ENCODE measurements at places on chromosomes 4 and X.

DNA sequence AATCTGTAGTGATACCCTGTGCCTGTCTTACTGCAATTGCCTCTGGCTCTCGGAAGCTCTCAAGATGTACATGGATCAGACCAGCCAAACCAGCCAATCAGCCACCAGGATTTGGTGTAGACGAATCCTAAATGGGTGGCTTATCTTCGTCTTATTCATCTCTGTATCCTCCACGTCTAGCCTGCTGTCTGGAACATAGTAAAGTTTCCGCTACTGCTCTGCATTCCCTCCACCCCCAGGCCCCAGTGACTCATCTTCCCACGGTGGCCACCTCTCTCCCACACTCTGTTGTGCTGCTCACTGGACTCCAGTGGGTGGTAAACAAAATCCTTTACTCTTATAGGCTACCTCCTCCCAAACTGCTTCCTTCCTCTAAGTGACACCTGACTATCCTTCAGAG is 37.8 kb downstream of the SEPTIN6 start:
- no peak for ATAC-seq

- no peak for ATAC-seq
These were observed 48.4 kb upstream of the PAK3 start for GRCh38 chrX:111047575-111047974.

DNA sequence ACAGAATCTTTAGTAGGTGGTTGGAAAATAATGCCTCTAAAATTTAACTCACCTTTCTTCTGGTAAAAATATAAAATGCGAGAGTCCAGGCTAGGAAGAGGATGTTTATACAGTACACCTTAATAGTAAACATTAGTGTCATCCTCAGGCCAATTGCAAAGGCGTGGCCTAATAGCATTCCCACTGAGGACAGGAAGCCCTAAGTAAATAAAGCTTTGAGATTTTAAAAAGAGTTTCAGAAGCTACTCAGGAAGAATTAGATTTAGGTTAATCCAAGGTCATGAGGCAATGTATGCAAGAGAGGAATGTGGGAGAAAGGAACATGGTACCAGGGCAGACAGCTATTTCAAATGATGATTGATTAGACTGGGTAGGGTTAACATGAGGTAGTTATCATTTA is 49.5 kb downstream of the RPGR start:
- no peak for ATAC-seq

DNA sequence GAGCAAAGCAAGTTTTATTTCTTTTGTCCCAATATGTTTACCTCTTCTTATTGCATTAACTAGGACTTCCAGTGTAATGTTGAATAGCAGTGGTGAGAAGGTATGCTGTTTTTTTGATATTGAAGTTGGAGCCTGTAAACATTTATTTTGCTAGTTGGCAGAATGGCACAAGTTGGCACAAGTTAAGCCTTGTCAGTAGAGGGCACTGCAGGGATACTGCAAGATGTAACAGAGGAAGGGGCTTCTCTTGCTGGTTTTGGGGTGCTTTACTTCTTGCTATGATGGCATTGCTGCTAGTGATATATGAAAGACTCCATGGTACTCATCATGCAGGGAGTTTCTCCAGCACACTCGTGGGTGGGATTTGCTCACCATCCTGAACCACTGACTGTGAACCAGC is 327.3 kb upstream of the ARX start:
- no peak for ATAC-seq

GRCh38 chr4:112416464-112416863 is 99.5 kb downstream of the NEUROG2 start:
- no peak for ATAC-seq

DNA sequence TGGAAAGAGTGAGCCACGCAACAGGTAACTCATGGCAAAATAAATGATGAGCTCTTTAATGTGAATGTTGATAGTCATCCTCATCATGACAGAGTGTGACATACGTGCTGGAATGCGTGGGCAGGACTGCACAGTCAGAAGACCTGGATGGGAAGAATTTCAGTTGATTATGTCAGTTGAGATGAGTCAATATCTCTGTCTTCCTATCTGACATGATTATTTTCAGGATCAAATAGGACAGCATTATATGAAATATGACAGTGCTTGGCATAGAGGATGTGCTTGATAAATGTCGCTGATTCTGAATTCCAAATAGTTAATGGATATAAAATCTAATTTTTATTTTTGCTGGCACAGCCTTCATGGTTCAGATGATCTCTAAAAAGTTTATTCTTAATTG is 95.1 kb downstream of the IL15 start:
- ATAC-seq, result no peak

DNA sequence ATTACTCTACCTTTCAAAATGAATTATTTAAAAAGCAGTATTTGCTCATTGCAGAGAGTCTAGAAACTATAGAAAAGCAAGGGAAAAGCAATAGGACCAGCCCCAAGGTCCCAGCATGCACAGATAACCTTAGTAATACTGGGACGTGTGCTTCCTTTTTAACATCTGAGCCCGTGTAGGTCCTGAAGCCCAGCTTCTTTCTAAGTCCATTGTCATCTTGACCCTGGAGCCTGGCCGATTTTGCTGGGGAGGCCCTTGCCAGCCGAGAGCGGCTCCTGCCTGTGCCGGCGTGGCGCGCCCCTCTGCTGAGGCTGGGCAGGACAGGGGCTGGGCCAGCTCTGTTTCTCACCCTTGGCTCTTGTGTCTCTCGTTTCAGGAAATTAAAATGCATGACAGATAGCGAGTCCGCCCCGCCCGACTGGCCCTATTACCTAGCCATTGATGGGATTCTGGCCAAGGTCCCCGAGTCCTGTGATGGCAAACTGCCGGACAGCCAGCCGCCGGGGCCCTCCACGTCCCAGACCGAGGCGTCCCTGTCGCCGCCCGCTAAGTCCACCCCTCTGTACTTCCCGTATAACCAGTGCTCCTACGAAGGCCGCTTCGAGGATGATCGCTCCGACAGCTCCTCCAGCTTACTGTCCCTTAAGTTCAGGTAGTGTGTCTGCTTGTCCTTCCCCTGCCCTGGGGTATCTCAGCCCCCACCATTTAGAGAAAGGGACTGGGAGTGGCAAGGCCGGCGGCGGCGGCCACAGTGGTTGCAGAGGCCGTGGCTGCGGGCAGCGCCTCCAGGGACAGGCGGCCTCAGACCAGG is 4.1 kb downstream of the MSANTD1 start:
- no peak for ATAC-seq

- ATAC-seq, result no peak
These were observed 6.4 kb upstream of the AP1AR start for GRCh38 chr4:112225157-112225556.

GRCh38 chr4:6568689-6569332 is 6.2 kb upstream of the MAN2B2 start:
- no peak for ATAC-seq

DNA sequence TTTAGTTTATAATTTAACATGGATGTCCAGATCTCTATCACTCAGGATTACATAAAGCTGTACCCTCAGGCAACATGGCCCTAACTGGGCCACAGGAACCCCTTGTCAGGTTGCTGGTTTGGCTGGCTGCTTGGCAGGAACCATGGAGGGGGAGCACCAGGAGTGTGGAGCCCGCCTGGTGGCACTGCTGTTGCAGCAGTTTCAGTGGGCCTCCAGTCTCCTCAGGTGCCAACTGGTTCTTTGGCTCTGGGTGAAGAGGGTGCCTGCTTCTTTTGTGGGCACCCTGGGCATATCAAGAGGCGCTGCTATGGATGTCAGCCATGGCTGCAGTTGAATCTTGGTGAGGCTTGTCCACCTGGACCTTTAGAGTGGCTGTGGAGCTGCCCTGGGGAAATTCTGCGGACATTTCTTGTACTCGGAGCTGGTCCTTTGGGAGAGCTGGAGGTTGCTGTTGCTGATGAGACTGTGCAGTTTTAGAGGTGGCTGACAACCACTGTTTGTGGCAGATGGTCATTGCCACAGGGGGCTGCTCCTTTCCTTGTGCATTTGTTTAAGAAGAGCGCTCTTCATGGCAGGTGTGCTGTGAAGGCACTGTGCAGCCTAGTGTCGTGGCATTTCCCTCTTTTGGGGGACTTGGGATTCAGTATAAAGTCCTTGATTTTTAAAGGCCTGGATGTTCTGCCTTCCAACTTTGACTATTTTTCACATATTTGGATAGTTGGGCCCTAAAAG is 10.3 kb upstream of the SMIM14 start:
- ATAC-seq, result no peak

DNA sequence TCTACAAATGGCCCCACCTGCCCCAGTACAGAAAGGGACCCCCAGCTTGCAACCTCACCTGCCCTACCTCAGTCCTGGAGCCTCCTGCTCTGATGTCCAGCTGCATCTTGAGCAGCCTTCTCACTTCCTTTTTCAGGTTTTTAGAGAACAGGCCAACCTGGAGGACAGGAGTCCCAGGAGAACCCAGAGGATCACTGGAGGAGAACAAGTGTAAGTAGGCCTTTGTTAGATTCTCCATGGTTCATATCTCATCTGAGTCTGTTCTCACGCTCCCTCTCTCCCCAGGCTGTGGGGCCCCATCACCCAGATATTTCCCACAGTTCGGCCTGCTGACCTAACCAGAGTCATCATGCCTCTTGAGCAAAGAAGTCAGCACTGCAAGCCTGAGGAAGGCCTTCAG is 3.6 kb downstream of the MAGEA11 start:
- ATAC-seq, result no peak

GRCh38 chrX:23662187-23662586 is 5.1 kb upstream of the PRDX4 start:
- ATAC-seq, result no peak

GRCh38 chrX:14529290-14529989 is at the start of gene GLRA2:
GLRA2 (plus strand) TSS chrX:14529536; CDS start chrX:14530058, 522 bp downstream.
- ATAC-seq, result peak; percentile 72

DNA sequence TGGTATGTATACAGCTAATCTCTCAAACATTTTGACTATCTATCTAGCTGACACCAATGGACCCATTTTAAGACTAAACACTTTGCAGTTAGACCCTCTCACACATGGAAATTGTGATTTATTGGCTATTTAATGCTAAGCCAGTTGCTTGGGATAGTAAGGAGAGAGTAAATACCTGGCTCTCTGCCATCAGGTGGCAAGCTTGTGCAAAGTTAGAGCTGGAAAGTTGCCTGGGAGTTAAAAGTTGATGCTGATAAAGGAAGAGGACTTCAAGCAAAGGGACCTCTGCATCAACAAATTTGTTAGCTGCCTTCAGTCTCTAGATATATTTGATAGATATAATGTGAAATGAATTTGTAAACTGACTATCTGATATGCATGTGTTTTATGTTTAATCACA is 61.1 kb downstream of the PACRGL start:
- no peak for ATAC-seq

GRCh38 chr4:157270108-157270507 is 49.6 kb downstream of the GRIA2 start:
- no peak for ATAC-seq

GRCh38 chr4:52894443-52894842 is 32.3 kb downstream of the RASL11B start:
- no peak for ATAC-seq

GRCh38 chrX:8455557-8455956 is 9.1 kb upstream of the VCX3B start:
- no peak for ATAC-seq

DNA sequence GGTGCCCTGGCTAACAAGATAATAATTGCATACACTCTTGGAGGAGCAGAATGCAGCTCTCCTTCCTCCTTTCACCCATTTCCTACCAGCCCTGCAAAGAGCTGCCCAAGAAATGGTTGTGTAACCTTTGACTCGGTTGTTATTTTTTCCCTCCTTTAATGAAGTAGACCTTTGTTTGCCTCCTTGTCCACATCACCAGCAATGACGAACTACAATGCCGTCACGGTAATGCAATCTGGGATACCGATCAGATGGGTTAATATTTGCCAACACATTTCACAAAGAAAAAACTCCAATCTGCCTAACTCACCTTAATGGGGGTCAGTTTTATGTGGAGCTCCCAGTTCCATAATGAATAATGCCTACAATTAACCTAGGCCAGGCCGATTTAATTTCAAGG is 32.0 kb downstream of the GPRIN3 start:
- no peak for ATAC-seq

DNA sequence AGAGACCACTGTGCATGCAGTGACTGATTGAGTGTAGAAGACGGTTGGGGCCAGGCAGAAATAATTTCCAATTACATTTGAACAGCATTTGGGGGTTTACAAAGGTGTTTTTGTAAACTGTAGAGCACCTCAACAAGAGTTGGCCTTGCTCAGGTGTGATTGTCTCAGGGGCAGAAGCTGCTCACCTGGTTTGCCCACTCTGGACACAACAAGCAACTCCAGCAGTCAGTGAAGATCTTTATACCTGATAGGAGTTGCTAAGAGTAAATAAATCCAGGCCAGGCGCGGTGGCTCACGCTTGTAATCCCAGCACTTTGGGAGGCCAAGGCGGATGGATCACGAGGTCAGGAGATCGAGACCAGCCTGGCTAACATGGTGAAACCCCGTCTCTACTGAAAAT is 221.3 kb downstream of the RAB28 start:
- no peak for ATAC-seq

DNA sequence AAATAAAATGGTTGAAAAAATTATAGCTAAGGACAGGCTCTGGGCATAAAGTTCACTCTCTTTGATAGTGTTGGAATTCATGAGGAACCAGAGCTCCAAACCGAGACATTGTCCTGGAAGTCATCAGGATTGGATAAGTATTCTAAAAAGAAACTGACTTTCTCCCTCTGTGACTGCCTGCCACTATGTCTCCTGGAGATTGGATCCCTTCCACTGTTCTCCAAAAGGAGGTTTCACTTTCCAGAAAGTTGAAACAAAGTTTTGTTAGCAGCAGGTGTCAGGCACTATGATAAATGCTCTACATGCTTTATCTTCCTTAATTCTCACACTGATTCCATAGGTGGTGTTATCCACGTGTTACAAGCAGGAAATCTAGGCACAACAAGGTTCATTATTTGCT is 16.8 kb downstream of the BANK1 start:
- no peak for ATAC-seq

GRCh38 chr4:186771624-186772023 is 48.0 kb upstream of the FAT1 start:
- no peak for ATAC-seq

- peak; percentile 94 for ATAC-seq
These were observed 37.8 kb downstream of the GAB3 start for GRCh38 chrX:154712781-154713740.

DNA sequence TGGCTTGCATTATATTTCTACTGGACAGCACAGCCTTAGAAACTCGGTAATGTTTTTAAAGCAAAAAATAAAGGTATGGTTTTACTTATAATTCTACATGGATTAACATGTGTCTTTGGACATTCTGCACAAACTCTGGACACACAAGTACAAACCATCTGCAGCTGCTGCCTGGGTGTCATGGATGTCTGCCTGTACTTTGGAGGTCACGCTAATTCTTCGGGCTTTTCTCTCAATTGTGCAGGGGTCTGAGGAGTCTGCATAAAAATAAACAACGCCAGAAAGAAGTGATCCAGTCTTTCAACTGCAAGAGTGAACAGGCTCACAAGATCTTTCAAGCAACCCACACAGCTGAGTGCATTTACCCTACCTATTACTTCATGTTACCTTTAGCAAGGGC is 55.2 kb downstream of the TAB3 start:
- no peak for ATAC-seq

GRCh38 chr4:140153718-140154571 is at the start of gene MAML3:
MAML3 (minus strand) TSS chr4:140154184; CDS start chr4:140153327, 857 bp downstream.
- peak; percentile 75 for ATAC-seq

DNA sequence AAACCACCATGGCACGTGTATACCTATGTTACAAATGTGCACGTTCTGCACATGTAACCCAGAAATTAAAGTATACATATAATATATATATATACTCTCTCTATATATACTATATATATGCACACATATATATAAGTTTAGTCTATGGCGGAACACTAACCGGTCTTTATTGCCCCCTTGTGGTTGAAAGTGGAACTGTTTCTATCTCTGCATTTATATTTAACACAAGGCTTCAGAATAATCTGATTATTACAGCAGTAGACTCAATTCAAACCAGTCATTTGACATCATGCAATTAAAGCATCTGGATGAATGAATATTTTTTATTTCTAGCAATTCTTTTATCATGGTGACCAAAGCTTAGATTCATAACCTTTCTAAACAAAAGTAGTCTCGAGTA is 14.6 kb downstream of the RAB9B start:
- no peak for ATAC-seq

All from motor neuron (in vitro differentiated cells).